Stimulated activated CD8-positive, alpha-beta memory T cell treated with anti-CD3 and anti-CD28 coated beads, Interleukin-4, amount 100 ng/mL, for 1 hour (primary cell): ENCODE measurements at places on chromosomes 2 and 18.
A peak's percentile ranks its signal among the peaks of the same experiment; 100 is the strongest.

DNA sequence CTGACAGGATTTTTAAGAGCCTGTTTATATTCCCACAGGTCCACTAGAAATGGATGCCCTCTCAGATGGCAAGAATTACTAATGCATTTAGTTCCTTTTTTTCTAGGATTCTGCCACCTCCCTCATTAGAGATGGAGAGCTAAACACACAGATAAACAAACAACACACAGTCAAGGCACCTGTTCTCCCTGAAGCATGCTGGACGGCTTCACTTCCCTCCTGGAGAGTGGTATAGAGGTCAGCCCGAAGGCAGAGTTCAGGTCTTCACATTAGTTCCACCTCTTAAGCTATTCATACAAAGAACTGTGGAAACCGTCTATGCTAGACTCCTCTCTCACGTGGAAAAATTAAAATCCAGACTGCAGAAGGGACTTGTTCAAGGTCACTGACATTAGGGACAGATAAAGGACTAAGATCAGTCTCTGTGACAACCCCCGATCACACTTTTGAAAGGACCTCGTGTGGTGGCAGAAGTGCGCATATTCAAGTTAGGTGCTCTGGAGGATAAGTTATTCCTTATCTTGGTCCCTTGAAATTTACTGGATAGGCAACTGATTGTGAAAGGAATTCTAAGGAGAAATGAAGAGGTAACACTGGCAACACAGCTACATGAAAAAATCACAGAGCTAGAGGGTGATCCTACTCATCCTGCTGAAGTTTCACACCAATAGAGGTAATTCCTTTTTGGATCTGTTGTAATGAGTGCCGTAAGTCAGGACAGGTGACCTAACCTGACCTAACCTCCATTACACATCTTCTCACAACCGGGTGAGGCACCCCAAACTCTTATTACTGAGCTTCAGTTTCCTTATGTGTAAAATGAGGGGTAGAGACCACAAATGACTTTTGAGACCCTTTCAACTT is 75.1 kb downstream of the SPRED2 start:
- no peak for DNase-seq

DNA sequence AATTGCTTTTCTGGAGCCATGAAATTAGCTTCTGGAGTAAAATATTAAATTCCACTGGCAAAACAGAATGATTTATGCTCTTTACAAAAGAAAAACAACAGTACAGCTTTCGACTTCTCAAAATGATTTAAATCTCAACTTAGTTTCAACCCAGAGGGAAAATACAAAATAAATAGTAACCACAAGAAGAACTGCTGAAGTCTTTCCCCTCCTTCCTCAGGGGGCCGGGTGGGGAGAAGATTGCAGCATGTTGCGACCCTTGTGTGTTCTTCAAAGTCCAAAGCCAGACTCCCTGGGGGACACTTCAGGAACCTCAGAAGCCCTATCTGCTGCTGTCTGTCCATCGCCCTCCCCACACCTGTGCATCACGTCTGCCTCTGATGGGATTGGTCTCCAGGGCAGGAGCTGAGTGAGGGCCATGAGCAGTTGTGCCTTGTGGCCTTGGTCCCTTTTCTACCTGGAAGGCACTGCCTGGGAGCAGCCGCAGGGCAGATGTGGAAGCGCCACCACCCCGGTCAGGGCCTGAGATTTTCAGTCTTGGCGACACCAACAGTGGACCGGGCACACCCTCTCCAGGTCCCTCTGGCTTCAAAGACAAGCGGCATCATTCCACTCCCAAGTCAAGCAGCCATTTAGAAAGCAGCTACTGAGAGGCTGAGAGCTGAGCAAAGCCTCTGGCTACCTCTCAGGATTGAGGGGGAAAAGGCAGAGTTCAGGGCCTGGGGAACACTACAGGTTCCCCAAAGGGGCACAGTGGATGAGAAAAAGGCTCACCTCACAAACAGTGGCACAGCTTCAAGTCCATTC is 210.1 kb upstream of the RAB6C start:
- DNase-seq = no peak

GRCh38 chr2:66853585-66853984 is 418.7 kb downstream of the MEIS1 start:
- DNase-seq = no peak

DNA sequence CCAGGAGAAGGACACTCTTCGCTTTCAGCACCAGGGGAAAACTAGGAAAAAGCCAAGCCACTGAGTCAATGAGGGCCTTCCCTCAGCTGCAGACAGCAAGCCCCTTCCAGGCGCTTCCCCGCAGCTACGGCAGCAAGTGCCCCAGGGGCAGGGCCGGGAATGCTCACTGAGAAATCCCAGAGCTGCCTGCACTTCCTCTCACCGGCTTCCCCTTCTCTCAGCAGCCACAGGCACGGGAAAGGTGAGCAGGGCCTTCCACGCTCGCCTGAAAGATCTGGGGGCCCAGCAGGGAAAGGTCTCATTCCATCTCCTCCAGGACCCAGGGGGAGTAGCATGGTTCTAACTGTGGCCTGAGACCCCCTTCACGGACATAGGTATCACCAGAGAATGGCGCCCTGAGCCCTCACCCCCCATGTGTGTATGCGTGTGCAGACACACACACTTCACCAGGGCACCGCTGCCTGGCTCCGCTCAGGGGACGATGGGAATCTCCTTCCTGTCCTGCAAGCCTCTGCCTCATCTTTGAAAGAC is 29.6 kb upstream of the FOSL2 start:
- no peak for DNase-seq

DNA sequence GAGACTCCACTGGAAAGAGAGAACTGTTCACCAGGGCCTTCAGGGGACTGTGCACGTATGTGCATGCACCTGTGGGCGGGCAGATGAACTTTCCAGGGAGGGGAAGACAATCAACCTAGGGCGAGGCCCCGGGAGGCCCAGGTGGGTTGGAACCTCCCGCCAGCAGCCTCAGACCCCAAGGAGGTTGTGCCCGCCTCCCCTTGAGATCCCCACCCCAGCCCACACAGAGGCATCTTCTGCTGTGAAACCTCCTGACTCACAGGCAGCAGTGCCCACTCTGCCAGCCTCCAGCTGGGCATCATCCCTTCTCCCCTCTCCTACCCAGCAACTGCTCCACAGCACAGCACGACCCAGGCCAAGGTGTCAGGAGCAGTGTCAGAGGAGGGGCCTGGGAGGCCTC is 54.4 kb downstream of the FAM178B start:
- DNase-seq = no peak

DNA sequence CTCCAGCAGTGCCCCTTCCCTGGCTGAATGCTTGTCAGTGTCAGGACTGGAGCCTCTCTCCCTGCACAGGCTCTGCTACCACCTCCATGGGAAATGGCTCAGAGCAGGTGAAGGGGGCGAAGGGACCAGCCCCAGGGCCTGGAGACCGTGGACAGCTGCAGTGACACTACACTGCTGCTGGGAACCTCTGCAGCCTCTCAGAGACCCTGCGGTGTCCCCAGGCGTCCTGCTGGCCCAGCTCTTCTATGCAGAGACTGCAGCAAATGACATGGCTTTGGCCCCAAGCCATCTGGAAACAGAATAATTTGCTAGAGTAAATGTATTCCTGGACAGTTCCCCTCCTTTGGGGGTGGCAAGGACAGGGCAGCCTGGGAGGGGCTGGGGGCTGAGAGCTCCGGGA is 53.2 kb downstream of the CIB4 start:
- DNase-seq = no peak

- DNase-seq = no peak
These were observed 414.6 kb downstream of the DLGAP1 start for GRCh38 chr18:4040391-4041092.

GRCh38 chr2:58019229-58019628 is 27.4 kb upstream of the VRK2 start:
- no peak for DNase-seq

DNA sequence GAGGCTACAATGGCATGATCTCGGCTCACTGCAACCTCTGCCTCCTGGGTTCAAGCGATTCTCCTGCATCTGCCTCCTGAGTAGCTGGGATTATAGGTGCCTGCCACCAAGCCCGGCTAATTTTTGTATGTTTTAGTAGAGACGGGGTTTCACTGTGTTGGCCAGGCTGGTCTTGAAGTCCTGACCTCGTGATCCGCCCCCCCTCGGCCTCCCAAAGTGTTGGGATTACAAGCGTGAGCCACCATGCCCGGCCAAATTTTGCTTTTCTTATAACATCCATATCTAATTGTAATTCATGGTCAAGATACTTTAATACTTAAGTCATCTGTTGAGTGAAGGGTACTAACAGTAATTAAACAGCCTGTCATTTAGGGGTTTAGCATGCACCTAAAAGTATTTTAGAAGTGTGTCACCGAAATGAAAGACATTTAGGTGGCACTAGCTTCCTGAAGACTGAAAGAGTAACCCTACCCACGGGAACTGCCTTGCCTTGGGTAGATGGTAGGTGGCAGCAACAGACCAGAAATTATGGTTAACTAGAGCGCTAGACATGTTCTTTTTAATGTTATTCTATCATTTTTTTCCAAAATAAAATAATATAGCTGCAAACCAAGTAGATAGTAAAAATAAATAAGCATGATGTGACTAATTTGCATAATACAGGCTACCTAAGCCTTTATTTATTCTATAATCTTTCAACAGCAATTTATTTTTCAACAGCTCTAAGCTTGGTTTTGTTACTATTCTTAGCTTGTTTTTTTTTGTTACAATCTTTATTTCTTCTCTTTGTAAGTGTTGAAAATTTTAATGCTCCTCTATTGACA is 8.6 kb upstream of the ACYP2 start:
- no peak for DNase-seq

- no peak for DNase-seq
These were observed 114.0 kb upstream of the STON1 start for GRCh38 chr2:48415836-48416515.

DNA sequence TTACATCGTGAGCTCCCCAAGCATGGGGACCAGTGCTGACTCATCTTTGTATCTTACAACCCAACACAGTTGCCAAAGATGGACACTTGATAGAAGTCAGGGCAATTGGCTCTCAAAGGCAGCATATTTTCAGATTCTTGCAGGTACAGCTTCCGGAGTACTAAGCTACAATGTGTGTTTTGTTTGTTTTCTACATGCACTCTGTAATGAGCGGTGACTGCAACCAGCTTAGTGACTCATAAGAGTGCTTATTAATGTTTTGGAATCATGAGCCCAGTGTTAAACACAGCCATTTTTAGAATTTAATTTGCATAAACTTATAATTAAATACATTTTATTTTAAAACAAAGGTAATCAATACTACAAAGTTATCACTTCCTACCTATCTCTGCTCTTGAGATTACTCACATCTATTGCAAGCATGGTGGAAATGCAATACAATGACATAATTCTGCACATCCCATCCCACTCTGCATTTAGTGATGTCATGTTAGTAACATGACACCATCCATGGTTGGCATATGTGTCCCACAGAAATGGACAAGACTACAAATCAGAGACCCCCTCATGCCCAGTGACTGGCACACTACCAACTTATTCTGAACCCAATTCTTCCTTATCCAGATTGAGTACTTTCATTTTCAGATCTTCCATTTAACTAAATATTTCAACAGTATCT is 399.8 kb upstream of the ST6GAL2 start:
- no peak for DNase-seq

GRCh38 chr2:220708366-220708765 is 863.7 kb downstream of the EPHA4 start:
- no peak for DNase-seq

DNA sequence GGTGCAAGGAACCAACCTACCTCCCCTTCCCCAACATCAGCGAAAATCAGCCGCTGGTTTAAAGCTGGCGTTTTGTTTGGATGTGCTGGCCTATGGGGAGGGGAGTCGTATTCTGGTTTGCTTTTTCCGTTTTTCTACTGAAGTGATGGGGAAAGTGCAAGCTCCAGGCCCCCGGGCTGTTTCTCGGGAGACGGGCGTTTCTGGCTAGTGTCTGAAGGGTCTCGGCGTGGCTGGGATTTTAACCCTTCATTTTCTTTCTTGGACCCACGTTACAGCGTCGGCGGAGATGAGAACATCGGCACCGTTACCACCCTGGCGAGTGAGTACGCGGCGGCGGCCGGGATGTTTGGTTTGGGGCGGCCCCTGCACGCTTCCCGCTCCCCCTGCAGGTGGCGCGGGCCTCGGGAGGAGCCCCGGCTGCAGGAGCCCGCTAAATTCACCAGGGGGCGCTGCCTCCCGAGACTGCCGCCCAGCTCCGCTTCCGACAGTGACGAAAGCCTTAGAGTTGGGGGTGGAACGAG is 70.7 kb downstream of the PLB1 start:
- DNase-seq = peak; percentile 83

GRCh38 chr2:189178054-189178453 is 1.5 kb downstream of the COL5A2 start:
- no peak for DNase-seq

DNA sequence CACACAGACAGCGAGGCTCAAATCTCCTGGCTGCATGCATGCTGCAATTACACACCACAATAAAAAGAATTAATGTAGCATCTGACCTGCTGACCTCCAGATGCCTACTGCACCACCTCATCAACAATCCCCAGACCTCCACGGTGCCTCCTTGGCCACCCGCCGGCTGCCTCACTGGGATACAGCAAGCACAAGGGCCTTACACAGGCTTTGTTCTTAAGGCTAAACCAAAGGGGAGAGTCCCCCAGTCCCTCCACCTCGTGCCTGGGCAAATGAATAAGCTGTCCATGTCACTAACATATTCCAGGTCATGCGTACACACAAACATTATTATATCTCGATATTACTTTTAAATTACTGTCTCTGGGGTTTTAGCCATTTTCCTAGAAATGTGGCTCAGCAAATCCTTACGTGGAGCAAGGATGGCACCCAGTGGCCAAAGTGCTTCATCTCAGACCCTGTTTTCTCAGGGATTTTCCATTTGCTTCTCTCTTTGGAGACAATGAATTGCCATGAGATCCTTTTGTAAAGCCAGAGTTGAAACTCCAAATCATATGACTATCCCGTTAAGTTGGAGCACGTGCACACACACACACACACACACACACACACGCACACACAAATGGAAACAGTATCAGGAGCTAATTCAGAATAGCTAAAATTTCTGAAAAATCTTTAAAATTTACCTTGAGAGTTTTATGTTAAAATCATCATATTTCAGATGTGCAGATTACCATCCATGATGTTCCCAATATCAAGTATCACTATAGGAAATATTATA is 313.8 kb downstream of the PDE11A start:
- no peak for DNase-seq

- DNase-seq = no peak
These were observed 1464.7 kb upstream of the ZEB2 start for GRCh38 chr2:145984580-145984979.
